ENCODE measurements at places on chromosomes 13 and 19.

GRCh38 chr19:34171539-34171876 is 796 bp upstream of the LSM14A start:
- DNase-seq: no peak

- DNase-seq: no peak
These were observed 19.4 kb downstream of the DYRK1B start for GRCh38 chr19:39814595-39814994.

GRCh38 chr19:873084-873483 is 13.6 kb downstream of the CFD start:
- no peak for DNase-seq

GRCh38 chr19:12034620-12035019 is 859 bp downstream of the ZNF433 start:
- DNase-seq: no peak

Measured in dermis microvascular lymphatic vessel endothelial cell (primary cell).